ENCODE measurements at places on chromosomes 16 and 17.
A peak's percentile ranks its signal among the peaks of the same experiment; 100 is the strongest.

GRCh38 chr16:50155925-50156324 lies 2.8 kb downstream of the TENT4B start:
- no peak for DNase-seq

GRCh38 chr16:19367335-19367734 lies 50.3 kb upstream of the TMC5 start:
- DNase-seq: no peak

DNA sequence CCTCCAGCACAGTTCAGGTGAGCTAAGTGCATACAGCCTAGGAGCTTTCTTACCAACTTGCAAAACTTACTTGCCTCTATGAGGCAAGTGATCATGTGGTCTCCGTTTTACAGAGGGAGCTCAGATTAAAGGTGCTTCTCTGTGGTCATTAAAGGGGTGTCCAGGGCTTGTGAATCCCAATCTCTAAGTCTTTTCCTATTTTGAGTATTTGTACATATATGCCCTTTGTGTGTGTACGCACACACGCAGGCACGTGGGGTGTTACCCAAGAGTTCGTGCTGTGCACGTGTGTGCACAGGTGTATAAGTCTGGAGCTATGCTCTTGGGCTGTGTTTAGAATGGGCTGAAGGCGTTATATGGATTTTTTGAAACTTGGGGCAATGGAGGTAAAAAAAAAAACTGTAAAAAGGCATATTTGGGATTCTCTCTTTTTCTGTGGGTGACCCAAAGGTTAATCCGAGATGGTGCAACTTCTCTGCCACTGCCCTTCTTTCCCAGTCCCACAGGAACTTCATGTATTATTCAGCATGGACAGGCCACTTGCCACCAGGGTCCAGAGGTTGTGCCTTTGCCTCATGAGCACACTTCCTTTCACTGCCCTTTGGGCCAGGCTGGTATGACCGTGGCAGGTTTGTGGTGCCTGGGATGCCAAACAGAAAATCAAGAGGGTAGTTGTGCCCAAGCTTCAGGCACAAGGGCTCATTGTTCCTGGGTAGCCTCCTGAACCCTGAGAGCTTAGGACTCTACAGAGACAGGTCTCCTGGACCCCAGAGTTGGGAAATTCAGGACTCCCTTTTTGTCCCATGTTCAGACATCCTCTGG lies 1.5 kb downstream of the ABCC3 start:
- no peak for DNase-seq

- DNase-seq: no peak
Observed at GRCh38 chr17:10735251-10735650, 5.4 kb upstream of the TMEM220 start.

GRCh38 chr17:80264205-80265075 lies 3.8 kb downstream of the RNF213 start:
- no peak for DNase-seq

- no peak for DNase-seq
Observed at GRCh38 chr17:62671553-62671952, 44.1 kb downstream of the MRC2 start.

- no peak for DNase-seq
Observed at GRCh38 chr16:22328081-22328725, 31.0 kb downstream of the POLR3E start.

DNA sequence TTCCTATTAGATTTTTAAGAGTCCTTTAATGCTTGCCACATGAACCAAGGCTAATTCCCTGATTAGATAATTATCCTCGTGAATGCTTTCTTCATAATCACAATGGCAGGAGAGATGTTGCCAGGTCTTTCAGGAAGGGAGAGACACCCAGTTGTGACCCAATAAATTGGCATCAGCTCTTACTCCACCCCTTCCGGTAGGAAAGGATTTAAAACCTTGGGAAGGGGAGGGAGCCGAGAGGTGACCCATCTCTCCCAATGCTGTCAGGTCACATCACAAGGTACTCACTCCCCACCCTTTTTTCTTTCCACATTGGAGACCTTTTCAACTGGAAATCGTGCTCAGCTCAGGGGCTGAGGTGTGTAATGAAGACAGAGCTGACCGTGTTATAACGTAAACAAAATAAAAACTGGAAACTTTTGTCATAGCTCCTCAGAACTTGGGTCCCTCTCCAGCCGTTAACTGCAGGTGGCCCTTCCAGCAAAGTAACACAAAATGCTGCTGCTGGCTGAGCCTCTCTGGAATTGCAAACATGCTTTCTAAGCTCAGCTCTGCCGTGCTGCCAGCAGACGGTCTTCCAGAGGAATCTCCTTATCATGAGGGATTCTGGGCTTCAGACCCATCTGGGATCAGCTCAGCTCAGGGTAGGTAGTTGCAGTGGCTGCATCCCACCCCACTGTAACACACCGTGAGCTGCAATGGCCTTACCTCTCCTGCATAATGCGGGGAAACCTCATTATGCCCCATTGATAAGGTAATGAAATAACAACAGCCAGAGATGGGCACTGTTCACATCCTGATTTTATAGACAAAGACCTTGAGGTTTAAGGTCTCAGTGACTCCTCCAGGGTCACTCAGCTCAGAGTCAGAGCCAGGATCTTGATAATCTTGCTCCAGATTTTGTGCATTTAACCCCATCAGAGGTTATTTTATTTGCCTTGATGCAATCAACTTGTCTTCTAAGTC lies 15.6 kb downstream of the TMEM100 start:
- no peak for DNase-seq

GRCh38 chr17:64470625-64471024 lies 21.7 kb downstream of the MILR1 start:
- DNase-seq: no peak

GRCh38 chr17:66526827-66527226 lies 224.4 kb downstream of the PRKCA start:
- DNase-seq: no peak

DNA sequence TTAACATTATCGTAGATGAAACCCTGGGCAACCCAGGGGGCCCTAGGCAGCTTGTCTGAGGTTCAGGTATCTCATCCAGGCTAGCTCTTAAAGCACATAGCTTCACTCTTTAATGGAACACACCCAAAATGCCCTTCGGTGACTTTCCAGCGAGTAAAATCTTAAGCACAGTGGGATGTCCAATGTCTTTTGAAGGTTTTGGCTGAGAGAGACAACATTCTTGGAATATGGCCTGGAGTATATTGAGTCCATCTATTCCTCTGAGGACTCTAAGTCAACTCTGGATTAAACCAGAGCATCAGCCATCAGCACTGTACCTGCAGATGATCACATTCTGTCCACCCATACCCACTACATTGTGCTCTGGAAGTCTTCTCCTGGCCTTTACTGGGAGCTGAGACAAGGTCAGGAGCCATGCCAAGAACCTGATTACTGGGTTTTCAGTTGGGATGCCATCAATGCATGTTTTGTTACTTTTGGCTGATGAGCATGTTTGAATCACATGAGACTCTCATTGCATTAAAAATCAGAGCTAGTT lies 63.4 kb upstream of the CDH11 start:
- DNase-seq: no peak

- no peak for DNase-seq
Observed at GRCh38 chr17:34051046-34051445, 204.0 kb upstream of the CCL2 start.

DNA sequence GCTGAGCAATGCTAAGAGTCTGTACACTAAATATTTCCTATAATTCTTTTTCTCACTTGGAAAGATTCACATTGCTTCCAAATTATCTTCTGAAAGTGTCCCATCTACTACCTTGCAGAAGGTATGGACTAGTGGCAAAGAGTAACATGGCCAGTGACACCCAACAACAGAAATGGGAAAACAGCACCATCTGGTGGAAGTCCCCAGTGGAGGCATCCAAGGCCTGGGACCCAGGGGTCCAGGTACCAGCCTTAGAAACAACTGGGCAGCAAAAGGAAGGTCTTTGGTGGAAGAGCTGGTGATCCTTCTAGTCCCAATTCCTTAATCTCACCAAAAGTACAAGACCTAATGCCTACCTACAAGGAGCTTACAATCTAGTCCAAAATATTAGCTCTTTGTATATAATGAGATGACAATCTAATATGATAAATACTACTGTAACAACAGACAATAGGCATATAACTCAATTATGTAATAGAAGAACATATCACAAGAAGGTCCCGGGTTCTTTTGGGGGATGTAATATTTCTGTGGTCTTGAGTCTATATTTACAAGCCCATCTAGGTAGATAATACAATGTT lies 55.3 kb downstream of the SKAP1 start:
- peak; percentile 1 for DNase-seq

All from HFFc6 (cell line).